Caki2 (cell line): ENCODE measurements at places on chromosomes 12 and 14.
A peak's percentile ranks its signal among the peaks of the same experiment; 100 is the strongest.

GRCh38 chr14:20657216-20658211, 16.0 kb upstream of the OR6S1 start:
- peak; percentile 11 for DNase-seq

DNA sequence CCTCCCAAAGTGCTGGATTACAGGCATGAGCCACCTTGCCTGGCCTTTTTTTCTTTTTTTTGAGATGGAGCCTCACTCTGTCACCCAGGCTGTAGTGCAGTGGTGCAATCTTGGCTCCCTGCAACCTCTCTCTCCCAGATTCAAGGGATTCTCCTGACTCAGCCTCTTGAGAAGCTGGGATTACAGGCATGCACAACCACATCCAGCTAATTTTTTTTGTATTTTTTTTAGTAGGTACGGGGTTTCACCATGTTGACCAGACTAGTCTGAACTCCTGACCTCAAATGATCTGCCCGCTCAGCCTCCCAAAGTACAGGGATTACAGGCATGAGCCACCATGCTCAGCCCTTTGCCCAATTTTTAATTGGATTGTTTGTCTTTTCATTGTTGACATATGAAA, 58.0 kb downstream of the SINHCAF start:
- no peak for DNase-seq

- no peak for DNase-seq
Measured at GRCh38 chr12:93080994-93081809, 152.1 kb upstream of the EEA1 start.

GRCh38 chr12:110718222-110718908, 24.3 kb downstream of the PPP1CC start:
- no peak for DNase-seq

DNA sequence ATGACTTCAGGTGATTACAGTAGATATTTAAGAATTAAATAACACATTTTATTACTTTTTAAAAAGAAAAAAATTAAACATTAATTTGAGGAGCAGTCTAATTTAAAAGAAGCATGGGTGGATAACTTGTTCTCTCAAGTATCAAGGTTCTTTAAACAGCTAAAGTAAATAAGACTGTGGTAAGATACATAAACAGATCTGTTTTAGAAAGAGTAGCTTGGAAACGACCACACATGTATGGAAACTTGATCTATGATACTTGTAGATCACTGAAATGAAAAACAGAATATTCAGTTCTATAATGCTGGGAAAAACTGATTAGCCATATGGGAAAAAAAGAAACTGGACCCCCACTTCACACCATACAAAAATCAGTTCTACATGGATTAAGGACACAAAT, 36.0 kb downstream of the TC2N start:
- no peak for DNase-seq

GRCh38 chr14:43877351-43877960, 629.6 kb downstream of the FSCB start:
- DNase-seq: no peak

GRCh38 chr12:48954841-48955501, 2.3 kb downstream of the ARF3 start:
- DNase-seq: no peak

DNA sequence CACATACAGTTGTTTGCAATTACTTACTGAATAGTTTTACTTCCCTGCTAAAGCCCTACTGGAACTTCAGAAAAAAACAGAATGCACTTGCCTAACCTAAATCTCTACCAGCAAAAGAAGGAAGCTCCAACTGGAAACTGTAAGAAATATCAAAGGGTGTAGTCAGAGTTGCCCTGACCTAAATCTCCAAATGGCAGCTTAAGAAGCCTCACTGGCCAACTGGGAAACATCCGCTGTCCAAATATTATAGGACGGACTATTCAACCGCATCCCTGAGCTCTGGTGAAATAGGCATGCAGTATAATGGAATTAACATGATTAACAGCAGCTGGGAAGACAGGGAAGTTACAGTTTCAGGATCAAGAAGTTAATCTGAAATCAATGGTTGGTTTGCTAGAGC, 24.3 kb downstream of the ANAPC7 start:
- no peak for DNase-seq

- DNase-seq: no peak
Measured at GRCh38 chr14:51677266-51677665, 25.6 kb downstream of the FRMD6 start.

GRCh38 chr12:48446161-48446776, 26.1 kb upstream of the ANP32D start:
- DNase-seq: no peak
